ENCODE measurements at places on chromosomes 7 and 10.

- DNase-seq = peak; percentile 31
Observed at GRCh38 chr10:74586088-74586585, 240.3 kb upstream of the KAT6B start.

- DNase-seq = no peak
Observed at GRCh38 chr10:8722835-8723234, 668.3 kb downstream of the GATA3 start.

GRCh38 chr10:64173826-64174225, 652.6 kb downstream of the REEP3 start:
- DNase-seq = no peak

DNA sequence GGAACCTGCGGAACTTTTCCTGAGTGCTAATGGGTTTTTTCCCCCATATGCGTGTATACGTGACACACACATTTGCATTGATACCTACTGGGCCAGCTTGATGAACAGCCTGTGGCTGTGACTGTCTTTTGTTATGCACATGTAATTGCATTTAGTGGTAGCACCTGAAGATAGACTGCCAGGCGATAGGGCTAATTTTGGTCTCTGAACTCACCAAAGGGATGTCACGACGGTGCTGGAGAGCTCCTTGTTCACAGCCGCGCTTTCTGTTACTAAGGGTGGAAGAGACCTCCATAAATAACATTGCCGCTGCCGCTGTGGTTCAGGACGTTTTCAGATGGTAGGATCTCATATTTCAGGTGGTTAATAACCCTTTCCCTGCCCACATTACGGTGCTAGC, 133.2 kb downstream of the CAMK1D start:
- DNase-seq = no peak

DNA sequence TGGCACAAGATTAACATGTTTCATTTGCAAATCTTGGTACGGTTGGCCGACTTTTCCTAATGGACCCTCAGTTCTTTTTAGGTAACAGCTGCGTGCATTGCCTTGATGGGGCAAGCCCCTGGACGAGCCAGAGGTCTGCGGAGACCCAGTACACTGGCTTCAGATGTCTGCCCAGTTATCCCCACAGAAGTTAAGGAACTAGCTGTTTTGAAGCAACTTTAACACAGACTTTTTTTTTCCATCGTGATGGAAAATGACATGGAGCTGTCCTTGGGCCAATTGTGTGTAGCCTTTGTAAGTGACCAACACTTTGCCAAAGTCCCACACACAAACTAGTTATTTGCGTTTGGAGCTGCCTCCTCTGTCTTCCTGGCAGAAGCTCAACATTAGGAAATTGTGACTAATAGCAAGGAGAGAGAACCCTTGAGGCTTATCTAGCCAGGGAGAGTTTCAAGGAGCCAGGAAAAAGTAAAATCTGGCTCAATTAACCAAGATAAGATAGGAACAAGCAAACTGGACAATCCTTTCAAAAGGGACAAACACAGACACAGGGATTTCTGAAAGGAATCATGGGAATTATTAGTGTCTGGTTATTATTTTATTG, 99.6 kb upstream of the BMPER start:
- peak; percentile 77 for DNase-seq

DNA sequence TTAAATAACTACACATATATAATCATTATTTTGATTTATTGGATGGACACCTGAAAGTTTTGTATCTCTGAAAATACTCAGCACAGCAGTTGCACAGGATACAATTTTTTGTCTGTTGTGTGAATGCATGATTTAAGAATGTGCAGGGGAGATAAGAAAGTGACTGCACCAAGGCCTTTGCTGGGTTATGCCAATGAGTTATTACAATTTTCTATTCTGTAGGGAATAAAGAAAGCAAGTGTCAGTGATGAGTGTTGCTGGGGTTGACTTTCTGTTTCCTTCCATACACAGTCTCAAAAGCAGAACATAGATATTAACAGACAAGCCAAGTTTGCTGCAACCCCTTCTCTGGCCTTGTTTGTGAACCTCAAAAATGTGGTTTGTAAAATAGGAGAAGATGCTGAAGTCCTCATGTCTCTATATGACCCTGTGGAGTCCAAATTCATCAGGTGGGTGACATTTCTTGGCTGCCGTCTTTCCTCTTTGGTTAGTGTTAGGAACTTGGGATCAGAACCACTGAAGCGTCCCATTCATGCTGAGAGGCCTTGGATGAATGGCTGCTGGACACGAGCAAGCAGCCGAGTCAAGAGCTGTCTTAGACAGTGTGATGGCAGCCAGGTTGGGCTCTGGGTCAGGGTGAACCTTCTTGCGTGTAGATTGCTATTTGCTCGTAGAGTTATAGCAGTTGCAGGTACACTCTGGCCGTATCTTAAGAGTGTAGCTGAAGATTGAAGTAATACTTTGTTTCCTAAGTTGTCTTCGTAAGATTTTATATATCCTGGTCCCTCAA, 92.8 kb downstream of the DOCK1 start:
- no peak for DNase-seq

All from foreskin fibroblast (primary cell).